AG09319 (cell line): ENCODE measurements at places on chromosomes 1 and 21.

DNA sequence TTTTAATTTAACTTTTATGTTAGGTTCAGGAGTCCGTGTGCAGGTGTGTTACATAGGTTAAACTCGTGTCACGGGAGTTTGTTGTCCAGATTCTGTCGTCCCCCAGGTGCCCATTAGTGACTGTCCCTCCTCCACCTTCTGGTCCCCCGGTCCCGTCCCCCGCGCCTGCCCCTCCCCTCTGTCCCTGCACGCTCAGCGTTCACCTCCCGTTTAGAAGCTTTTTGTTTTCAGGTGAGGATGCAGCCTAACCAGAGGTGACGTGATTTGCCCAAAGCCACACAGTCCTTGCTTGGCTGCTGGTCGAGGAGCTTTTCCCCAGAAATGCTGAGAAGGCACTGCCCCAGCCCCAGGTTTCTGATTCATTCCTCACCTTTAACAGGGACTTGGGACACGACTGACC, 844 bp downstream of the C1orf146 start:
- no peak for DNase-seq

DNA sequence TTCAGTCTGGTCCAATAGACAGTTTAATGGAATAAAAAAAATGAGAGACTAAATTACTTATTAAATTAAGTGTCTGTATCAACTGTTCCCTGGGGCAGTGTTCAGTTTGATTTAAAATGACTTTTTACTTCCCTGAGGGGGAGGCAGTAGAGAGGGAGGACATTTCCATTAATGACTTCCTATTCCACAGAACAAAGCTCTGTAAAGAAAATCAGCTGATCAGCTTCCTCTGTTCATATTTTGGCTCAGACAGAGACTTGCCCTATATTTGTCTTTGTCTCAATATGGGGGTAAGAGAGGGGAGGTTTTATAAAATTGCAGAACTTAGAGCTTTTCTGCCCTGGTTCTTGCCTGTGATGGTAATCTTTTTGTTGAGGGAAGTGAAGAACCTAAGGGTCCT, 8.4 kb downstream of the CFAP126 start:
- no peak for DNase-seq

DNA sequence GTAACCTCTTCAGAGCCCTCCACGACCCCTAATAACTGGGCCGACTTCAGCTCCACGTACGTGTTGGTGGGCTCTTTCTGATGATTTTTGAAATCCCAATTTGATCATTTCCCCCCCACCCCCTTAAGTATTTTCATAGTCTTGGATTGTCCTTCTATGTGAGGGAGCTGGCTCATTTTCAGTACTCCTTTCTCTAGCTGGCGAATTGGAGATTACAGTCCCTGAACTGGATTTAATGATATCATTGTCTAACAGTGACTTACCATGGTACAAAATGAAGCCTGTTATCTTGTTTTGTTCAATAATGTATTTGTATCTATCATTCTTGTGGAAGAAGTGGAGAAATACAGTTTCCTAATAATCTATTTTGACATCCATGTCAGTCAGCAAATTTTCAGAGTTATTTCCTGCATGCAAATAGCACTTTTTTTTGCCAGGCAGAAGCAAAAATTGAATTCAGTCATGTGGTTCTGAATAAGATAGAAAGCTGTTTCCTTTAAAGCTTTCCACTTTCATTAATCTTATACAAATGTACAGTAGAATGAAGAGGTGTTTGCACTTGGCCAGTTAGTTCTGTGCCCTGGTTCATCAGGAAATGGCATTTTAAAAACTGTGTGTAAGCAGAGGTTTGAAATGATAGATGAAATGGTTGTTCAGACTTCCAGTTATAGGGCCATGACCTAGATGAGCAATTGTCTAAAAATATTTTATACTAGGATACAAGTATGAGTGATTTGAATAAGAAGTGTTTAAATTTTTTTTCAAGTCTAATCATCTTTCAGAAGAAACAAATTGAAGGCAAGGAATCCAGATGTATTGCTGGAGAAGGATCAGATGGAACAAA, 104.2 kb downstream of the ATP5PO start:
- no peak for DNase-seq

DNA sequence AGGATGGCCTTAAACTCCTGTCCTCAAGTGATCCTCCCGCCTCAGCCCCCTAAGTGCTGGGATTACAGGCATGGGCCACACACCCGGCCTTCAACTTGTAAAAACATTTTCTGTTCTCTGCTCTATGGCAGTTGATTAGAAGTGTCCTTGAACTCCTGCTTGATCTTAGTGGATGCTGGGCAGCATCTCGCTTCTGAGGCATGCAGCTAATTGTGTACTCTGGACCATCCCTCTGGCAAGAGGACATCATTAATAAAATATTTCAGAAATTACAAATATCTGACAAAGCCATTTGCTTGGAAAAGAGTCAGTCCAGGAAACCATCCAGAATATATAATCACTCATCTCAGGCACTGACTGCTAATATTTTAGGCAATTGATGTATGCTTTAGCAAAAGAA, 8.1 kb downstream of the NGF start:
- DNase-seq, result no peak

- DNase-seq, result no peak
Measured at GRCh38 chr1:115748401-115749150, 19.9 kb downstream of the CASQ2 start.

DNA sequence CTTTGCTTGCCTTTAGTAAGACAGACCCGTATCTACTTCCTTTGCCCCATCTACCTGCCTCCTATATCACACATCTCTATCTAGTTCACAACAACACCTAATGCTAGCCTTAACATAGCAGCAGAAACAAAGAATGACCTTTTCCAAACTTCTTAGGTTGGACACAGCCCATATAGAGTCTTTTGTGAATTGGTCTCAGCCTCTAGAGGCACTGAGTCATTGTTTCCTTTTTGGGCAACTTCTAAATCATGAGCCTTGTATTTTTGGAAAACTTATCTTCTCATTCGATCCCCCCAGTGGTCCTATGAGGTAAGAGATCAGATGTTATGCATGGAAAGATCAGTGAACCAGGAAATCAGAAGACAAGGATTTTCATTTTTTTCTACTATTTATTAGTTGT, 679.4 kb upstream of the USP24 start:
- DNase-seq, result no peak

DNA sequence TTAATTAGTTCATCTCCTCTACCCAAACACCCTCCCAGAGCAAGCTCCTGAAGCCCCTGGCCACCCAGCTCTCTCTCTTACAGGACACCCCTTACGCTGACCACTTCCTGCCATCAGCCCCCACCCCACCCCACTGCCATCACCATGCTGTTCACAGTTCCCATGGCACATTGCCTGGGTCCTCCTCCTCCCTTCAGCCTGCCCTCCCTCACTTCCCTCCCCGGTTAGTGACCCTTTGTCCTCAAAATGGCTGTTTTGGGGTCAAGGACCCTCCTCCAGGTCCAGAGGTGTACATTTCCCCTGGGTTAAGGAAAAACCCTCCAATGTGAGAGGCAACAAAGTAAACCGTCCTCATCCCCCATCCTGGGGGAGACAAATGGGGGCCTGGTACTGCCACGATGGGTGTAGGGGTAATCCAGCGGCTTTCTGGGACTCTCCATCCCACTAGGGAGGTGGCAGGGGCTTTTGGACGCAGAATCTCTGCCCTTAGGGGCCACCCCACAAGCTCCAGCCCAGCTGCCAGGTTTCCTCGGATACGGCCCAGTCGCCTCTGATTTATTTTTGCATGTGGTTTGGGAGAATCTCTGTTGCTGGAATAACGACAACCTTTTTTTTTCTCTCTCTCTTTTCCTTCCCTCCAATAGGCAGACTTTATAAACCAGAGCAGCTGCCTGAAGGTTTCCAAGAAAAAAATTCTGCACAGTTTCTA, 8.5 kb downstream of the CAMK2N1 start:
- no peak for DNase-seq

DNA sequence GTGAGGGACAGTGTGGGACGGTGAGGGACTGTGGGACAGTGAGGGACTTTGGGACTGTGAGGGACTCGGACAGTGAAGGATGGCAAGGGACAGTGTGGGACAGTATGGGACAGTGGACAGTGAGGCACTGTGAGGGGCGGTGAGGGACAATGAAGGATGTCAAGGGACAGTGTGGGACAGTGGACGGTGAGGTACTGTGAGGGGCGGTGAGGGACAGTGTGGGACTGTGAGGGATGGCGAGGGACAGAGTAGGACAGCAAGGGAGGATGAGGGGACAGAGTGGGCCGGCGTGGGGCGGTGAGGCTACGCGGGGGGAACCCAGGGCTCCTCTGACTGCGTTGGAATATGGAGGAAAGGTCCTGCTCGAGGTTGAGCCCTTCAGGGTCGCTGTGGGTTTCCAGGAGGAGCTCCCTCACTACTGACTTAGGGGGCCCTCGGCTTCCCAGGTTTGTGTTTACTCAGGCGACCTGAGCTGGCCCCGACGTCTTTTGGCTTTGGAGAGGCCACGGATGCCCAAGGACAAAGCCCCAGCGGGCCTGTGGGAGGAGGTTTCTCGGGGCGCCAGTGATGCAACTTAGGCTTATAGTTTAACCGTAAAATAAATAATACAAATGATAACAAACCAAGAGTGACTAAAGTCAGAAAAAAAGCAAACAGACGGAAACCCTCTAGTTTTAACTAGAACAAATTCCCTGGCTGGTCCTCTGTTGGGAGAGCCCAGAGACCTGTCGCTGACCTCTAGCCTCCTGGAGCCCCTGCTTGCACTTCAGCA, 1.1 kb upstream of the ERRFI1 start:
- DNase-seq, result no peak

DNA sequence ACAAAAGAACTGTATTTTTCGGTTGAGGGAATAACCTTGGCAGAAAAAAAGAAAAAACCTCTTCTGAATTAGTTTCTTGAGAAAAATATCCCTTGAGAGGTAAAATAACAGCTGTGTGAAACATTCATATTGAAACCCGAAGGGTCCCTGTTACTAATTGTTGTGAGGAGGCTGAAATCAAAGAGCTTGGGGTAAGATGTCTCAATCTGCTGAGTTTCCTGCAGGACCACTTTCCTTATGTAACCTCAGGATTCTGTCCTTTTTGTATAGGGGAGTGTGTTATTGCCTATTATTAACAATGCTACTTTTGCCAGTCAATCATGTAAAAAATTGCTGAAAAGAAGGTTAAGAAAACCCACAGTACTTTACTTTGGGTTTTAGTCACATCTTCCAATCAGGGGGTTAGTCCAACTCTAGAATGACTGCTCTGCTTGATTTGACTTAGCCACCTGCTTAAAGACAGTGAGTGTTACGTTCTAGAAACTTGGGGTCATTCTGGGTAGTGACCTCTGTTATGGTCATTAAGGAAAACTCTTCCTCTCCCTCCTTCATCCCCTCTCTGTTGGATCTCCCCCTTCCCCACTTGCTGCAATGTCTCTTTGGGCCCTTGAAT, 138.8 kb downstream of the GIPC2 start:
- DNase-seq, result no peak

DNA sequence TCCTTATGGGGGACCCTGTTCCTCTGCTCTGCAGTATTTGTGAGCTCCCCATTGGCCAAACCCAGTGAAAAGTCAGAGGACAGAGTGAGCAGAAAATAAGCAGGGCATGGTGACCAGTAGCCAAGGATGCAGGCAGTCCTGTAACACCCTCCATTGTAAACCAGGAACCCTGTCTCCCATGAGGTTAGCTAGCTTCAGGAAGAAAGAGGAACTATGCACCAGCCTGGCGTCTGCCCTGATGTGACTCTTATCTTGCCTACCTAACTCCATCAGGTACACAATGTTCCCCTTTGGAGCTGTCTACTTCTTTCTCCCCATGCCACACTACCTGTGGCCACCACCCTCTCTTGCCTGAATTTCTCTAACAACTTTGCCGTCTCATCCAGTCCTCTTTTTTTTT, 119.2 kb downstream of the LRIG2 start:
- no peak for DNase-seq

- no peak for DNase-seq
Measured at GRCh38 chr1:21742578-21742977, 40.4 kb downstream of the USP48 start.

DNA sequence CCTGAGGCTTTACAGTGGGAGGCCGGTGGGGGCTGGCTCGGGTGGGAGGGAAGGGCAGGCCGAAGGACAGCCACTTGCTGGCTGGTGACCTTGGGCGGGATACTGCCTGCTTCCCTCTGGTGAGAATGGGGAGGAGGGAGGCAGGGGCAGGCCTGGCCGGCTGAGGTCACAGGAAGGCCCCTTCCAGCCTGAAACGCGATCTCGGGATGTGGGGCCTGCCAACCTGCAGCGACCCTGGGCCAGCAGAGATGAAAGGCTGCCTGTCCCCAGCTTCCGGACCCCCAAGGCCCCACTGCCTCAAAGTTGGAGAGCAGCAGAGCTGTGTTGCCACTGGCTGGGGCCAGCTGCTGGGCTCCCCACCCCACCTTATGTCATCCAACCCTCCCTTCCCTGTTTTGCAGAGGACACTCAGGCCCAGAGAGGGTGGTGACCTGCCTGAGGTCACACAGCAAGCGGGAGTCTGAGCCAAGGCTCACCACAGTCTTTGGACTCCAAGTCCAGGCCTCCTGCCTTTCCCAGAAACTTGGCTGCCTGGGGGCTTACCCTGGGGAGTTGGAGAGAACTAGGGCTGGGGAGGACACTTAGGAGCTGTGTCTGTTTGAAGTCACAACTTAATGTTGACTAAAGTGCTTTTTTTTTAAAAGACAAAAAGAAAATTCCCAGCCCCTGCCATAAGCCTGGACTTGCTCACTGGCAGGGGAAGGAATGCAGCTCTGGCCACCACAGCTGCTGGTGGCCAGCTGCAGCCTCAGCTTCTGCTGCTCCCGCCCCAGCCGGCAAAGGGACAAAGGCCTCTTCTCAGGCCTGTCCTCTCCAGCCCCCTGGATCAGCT, 14.8 kb upstream of the WASF2 start:
- no peak for DNase-seq

DNA sequence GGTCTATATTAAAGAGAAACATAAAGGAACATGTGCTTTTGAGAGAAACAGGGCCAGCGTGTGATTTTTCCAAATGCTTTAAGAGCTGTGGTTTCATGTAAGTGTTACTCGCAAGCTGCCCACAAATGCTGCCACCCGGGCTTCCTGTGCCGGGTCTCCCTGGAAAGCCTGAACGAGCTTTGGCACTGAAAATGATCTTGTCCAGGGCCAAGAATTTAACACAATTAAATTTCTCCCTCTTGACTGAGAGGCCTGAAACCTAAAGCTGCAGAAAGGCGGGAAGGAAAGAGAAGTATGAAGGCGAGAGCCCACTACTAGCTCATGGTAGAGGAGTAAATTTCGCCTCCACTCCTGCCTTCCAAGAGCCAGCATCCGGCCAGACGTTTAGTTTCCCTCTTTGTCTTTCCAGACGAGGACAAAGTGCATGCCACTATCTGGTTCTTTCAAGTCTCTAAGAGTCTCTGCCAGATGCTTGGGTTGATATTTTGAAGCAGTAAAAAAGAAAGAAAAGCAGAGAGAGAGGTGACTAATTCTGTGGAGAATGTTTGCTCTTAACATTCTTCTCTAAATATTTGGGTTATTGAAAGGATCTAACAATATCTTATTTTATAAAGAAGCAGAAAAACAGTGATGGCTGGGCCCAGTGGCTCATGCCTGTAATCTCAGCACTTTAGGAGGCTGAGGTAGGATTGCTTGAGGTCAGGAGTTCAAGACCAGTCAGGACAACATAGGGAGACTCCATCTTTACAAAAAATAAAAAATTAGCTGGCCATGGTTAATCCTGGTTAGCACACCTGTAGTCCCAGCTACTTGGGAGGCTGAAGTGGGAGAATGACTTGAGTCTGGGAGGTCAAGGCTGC, 100.0 kb upstream of the HNRNPU start:
- DNase-seq, result peak; percentile 23

GRCh38 chr1:51924455-51924854, 45.9 kb upstream of the NRDC start:
- no peak for DNase-seq

- no peak for DNase-seq
Measured at GRCh38 chr1:175116903-175117302, 49.3 kb downstream of the TNN start.
